ENCODE measurements at places on chromosomes 6 and 20. TPM values are rescaled to one million over a fixed set of nuclear protein-coding genes. Genes with fewer than 3 reads are reported as not detected.

Gene C6orf15
- total RNA-seq: not detected

Gene TTBK1
- total RNA-seq: 1.1 TPM

Gene CD93
- total RNA-seq: 2.0 TPM

Gene CDSN
- total RNA-seq: not detected

Gene STMND1
- not detected for total RNA-seq

- H3K36me3 ChIP-seq: no peaks in the 10 kb centered on the region
- H3K4me3 ChIP-seq: no peak overlapping the region
- no peaks in the 10 kb centered on the region for H3K4me1 ChIP-seq
- H3K27me3 ChIP-seq: no peaks in the 10 kb centered on the region
- H3K27ac ChIP-seq: no peak overlapping the region
- DNase-seq: no peak
Observed at GRCh38 chr6:82017288-82017687, 230.3 kb downstream of the IBTK start.

- DNase-seq: no peak
- peaks cover 6% of the 10 kb centered on the region for H3K4me1 ChIP-seq
- H3K36me3 ChIP-seq: peaks cover 13% of the 10 kb centered on the region
Observed at GRCh38 chr6:100823041-100823440, 58.1 kb downstream of the ASCC3 start.

DNA sequence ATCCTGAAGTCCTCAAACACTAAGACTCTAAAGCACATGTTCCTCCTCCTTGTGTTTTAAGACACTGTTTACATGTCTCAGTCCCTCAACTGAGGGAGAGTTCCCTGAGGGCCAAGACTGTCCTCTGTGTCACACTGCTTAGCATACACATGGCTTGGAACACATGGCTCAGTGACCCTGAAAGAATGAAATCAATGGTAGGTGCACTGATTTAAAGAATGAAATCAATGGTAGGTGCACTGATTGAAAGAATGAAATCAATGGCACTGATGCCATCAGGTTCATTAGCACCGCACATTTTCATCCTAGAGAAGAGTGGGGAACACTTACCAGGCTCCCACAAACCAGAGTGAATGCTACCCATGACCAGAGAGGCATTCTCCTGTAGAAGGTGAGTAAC is 9.8 kb downstream of the TOMM34 start:
- H3K36me3 ChIP-seq: peaks cover 52% of the 10 kb centered on the region
- H3K27ac ChIP-seq: no peak overlapping the region
- DNase-seq: no peak
- peaks cover 10% of the 10 kb centered on the region for H3K4me1 ChIP-seq

DNA sequence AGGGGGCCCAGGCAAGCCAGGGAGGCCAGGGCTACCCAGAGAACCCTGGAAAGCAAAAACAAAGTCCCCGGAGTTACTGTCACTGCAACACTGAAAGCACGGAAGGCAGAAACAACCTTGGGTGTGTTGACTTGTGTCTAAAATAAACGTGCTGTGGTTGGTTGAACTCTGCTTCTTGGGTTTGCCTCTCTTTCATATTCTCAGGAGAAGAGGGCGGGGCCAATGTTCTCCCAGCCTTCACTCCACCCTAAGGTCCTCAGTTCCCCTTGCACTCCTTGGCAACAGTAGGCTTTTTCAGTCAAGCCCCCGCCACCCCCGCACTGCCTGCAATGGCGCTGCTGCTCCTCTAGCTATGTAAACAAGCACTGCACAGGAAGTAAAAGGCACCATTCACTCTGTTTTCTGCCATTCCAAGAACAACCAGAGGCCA is 60.9 kb downstream of the COL9A1 start:
- H3K4me1 ChIP-seq: no peaks in the 10 kb centered on the region
- peaks cover 14% of the 10 kb centered on the region for H3K27me3 ChIP-seq
- H3K27ac ChIP-seq: no peak overlapping the region
- no peak for DNase-seq

DNA sequence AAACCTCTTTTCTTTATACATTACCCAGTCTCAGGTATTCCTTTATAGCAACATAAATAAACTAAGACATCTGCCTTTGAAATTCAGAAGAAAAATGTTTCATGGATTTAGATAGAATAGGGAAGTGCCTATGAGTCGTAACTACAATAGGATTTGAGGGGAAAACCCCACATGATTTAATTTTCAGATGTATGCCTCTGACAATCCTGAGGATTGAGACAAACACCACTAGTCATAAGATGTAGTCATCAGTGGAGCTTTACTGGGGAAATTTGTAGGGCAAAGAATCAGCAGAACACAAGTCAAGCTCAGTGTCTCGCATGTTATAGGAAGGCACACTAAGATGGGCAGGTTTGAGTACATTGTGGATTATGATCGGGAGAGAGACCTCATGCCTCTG is 566.4 kb downstream of the BMP2 start:
- H3K4me1 ChIP-seq: no peaks in the 10 kb centered on the region
- no peak overlapping the region for H3K4me3 ChIP-seq
- DNase-seq: no peak
- no peak overlapping the region for H3K27ac ChIP-seq
- no peaks in the 10 kb centered on the region for H3K27me3 ChIP-seq
- no peaks in the 10 kb centered on the region for H3K36me3 ChIP-seq

DNA sequence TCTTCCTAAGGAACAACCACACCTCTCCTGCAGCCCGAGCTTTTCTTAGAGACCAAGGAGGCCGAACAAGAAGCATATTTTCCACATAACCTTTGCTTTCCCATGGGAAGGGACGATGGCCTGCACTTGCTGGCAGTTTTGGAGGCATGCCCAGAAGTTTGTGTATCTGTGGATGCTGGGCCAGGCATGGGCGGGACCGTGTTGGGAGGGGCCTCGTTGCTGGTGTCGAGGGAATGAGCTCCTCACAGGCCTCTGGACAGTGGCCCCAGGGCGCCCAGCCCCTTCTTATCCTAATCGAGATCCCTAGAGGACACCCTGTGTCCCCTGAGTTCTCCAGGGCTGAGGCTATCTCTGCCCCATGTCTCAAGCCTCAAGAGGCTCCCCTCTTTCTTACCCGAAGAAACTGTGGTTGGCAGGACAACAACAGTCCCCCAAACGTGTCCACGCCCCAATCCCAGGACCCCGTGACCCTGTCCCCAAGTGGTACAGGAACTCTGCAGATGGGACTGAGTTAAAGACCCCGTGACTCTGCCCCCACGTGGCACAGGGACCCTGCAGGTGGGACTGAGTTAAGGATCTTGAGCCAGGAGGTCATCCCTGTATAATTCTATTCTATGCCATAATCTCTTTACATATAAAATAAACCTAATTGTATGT is 99.5 kb upstream of the BHLHE23 start:
- peaks cover 4% of the 10 kb centered on the region for H3K4me1 ChIP-seq
- peaks cover 3% of the 10 kb centered on the region for H3K36me3 ChIP-seq
- no peak overlapping the region for H3K4me3 ChIP-seq
- no peak overlapping the region for H3K27ac ChIP-seq
- DNase-seq: no peak
- H3K27me3 ChIP-seq: no peaks in the 10 kb centered on the region

- peak overlapping the region; percentile 88 for H3K27ac ChIP-seq
- peaks cover 21% of the 10 kb centered on the region for H3K4me1 ChIP-seq
- DNase-seq: no peak
- peak overlapping the region; percentile 87 for H3K4me3 ChIP-seq
Observed at GRCh38 chr6:151690303-151690702, 117.2 kb upstream of the ESR1 start.

GRCh38 chr6:134398453-134398852 is 80.5 kb upstream of the SGK1 start:
- H3K4me1 ChIP-seq: peaks cover 26% of the 10 kb centered on the region
- H3K4me3 ChIP-seq: no peak overlapping the region
- H3K27ac ChIP-seq: no peak overlapping the region
- no peaks in the 10 kb centered on the region for H3K27me3 ChIP-seq

DNA sequence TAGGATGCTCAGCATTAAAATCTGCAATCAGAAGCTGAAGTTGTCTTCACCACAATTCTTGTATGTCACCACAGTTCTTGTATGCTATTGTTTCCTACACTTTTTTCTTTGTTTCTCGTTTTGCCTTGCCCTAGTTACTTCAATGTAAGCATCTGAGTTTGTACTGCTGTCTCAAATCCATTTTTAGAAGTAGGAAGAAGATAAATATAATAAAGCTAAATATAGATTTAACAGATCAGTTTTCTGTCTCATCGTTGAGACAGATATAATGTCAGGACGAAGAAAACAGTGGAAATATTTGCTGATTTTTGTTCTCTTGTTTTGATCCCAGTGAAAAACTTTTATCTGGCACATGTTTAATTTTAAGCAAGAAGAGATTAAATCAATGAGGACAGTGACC is 318.0 kb downstream of the QKI start:
- H3K36me3 ChIP-seq: no peaks in the 10 kb centered on the region
- no peak overlapping the region for H3K4me3 ChIP-seq
- DNase-seq: no peak
- peaks cover 5% of the 10 kb centered on the region for H3K27me3 ChIP-seq
- no peaks in the 10 kb centered on the region for H3K4me1 ChIP-seq

DNA sequence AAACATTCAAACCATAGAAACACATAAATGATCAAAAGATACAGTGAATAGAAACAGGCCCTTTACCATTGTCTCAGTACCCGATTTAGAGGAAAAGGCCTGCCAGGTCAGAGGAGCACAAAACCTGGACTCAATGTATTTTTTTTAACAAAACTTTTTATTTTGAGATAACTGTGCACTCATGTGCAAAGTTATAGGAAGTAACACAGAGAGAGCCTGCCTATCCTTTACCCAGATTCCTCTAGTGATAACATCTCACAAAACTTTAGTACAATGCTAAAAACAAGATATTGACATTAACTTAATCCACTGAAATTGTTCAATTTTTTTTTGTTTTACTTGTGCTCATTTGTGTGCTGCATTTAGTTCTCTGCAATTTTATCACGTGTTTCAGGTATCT is 36.8 kb upstream of the SAMD3 start:
- no peak for DNase-seq

DNA sequence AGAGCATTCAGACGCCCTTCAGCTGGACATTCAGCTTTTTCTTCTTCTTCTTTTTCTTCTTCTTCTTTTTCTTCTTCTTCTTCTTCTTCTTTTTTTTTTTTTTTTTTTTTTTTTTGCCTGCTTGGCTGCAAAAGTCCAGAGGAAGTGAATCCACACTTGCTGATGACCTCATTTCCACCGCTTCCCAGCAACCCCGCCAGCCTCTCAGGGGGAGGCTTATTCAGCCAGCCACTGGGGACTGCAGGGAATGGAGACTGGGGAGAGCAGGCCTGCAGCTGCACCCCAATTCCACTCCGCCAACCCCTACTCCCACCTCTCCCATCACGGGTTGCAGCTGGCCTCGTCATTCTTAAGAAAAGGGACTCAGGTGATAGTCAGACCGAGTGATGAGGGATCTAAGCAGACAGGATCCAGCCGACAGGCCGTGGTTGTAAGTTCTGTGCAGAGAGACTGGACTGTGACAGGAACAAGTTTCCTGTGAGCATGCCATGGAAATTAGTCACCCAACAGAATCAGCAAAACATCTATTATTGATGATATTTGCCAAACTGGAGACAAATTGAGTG is 59.0 kb upstream of the QKI start:
- DNase-seq: no peak
- H3K27ac ChIP-seq: no peak overlapping the region
- H3K27me3 ChIP-seq: peaks cover 6% of the 10 kb centered on the region
- H3K4me1 ChIP-seq: no peaks in the 10 kb centered on the region

- peak; percentile 50 for DNase-seq
- H3K27ac ChIP-seq: no peak overlapping the region
- no peaks in the 10 kb centered on the region for H3K27me3 ChIP-seq
Observed at GRCh38 chr6:41191569-41191968, 9.4 kb downstream of the TREML2 start.

- H3K4me3 ChIP-seq: no peak overlapping the region
- H3K27me3 ChIP-seq: no peaks in the 10 kb centered on the region
- no peak overlapping the region for H3K27ac ChIP-seq
- DNase-seq: no peak
- peaks cover 6% of the 10 kb centered on the region for H3K4me1 ChIP-seq
- no peaks in the 10 kb centered on the region for H3K36me3 ChIP-seq
Observed at GRCh38 chr6:127415096-127415495, 44.1 kb downstream of the KIAA0408 start.

- no peak overlapping the region for H3K27ac ChIP-seq
- no peaks in the 10 kb centered on the region for H3K27me3 ChIP-seq
- H3K4me1 ChIP-seq: peaks cover 39% of the 10 kb centered on the region
- H3K4me3 ChIP-seq: no peak overlapping the region
- no peaks in the 10 kb centered on the region for H3K36me3 ChIP-seq
- no peak for DNase-seq
Observed at GRCh38 chr20:10523443-10523842, 88.3 kb downstream of the SLX4IP start.

GRCh38 chr6:135281227-135281626 is 100.1 kb downstream of the MYB start:
- no peak for DNase-seq
- H3K4me3 ChIP-seq: no peak overlapping the region

- peak overlapping the region; percentile 74 for H3K4me3 ChIP-seq
- H3K4me1 ChIP-seq: peaks cover 27% of the 10 kb centered on the region
- H3K27ac ChIP-seq: peak overlapping the region; percentile 98
Observed at GRCh38 chr20:3980260-3981131, 34.9 kb downstream of the RNF24 start.

DNA sequence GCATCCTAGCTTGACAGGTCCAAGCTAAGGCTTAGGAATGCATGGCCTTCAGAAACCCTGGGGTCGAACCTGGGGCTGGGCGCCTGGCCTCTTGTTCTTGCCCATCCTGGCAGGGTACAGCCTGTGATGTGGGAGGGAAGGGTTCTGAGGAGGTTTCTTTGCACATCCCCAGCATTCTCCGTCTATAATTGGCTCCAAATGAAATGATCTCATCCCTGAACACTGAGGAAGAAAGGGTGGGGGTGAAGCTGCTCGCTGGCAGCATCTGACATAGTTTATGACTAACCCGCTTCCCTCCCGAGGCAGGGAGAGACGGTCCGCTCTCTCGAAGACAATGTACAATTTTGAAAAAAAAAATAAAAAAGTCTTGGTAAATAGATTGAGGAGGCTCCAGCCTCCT is 67.1 kb upstream of the ZNFX1 start:
- peaks cover 4% of the 10 kb centered on the region for H3K4me1 ChIP-seq
- H3K36me3 ChIP-seq: no peaks in the 10 kb centered on the region
- H3K27ac ChIP-seq: no peak overlapping the region
- no peak overlapping the region for H3K4me3 ChIP-seq

GRCh38 chr6:33081098-33081824 is 5.5 kb downstream of the HLA-DPB1 start:
- peaks cover 17% of the 10 kb centered on the region for H3K4me1 ChIP-seq
- no peak overlapping the region for H3K27ac ChIP-seq
- H3K27me3 ChIP-seq: no peaks in the 10 kb centered on the region
- H3K36me3 ChIP-seq: no peaks in the 10 kb centered on the region
- peak overlapping the region; percentile 71 for H3K4me3 ChIP-seq
- no peak for DNase-seq

All from activated T-cell treated with anti-CD3 and anti-CD28 coated beads, Interleukin-2, amount 50 U/mL, for 72 hours (primary cell).